ENCODE measurements at places on chromosomes 7 and 10.

- no peak for DNase-seq
Measured at GRCh38 chr10:119405520-119405807, 137.1 kb downstream of the RGS10 start.

DNA sequence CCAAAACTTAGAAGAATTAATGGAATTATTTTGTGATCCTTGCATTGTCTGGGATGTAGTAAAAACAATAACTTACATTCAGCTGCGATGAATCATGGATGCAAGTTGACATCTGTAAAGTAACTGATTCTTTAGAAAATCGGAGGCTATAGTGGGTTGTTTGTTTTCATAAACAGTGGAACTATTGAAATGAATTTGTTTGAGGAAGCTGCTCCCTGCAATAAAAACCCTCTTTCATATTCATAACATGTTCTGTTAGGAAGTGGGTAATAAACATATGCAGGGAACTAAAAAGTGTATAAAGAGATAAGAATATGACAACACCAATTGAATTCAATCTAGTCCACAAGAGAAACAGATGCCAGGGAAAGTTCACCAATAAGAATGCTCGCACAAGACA, 53.6 kb downstream of the AGMO start:
- DNase-seq: peak; percentile 83

DNA sequence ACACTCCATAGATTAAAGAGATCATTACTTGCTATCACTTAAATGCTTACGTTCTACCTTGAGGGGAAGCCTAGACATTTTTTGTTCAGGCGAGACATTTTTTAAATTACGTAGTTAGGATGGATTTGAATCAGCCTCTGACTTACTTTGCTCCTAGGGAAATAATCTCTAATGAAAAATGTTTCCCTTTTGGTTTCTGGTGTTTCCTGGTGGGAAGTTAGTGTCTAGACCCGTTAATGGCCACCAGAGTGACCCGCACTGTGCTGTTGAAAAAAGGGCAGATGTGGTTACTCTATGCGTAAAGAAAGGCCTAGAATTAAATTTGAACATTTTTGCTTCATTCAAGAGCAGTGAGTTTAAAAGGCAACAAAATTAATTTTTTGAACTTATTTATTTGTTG, 3.8 kb downstream of the ZNF365 start:
- DNase-seq: peak; percentile 30

- no peak for DNase-seq
Measured at GRCh38 chr7:132882714-132883428, 199.0 kb downstream of the CHCHD3 start.

DNA sequence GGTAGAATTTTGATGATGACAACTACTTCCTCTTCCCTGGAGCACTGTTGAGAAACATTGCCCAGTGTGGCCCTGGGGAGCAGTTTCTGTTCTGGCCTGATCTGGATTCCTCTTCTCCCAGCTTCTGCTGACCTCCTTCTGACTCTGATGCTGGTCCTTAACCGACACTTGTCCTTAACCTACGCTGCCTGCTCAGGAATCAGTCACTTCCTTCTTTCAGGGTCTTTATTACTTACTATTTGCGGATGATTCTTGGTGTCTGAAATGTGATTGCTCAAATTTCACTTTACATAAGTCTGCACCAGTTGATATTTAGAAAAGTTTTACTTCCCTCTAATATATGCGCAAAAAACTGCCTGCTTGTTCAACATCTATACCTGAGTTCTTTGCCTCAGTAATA, 164.1 kb downstream of the PTEN start:
- DNase-seq: no peak

DNA sequence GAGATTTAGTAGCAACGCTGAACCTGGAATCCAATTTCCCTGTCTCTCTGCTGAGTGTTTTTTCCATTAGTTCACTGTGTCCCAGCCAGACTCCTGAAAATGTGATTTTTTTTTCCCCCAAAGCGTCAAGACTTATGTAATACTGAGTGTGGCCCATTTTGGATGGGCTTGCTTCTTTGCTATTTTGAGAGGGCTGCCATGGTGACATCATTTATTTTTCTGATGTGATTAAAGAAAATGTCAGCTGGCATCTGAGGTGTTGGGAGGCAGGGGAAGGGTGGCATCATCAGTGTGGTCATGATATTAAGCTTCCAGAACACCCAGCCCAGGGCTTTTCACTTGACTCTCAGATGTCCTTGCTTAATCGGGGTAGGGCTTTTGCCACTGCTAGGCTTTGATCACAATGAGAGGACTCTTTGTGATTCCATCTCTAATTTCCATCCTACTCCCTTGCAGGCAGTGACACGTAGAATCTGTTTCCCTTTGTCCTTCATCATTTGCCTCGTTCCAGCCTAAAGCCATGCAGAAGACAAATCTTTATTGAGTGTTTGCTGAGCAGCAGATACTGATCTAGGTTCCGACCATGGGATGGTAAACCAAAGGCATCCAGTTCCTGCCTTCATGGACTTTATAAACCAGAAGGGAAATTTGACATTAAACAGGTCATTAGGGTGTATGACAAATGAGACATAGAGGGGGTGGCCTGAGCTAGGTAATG, 7.4 kb downstream of the ZNF365 start:
- no peak for DNase-seq

DNA sequence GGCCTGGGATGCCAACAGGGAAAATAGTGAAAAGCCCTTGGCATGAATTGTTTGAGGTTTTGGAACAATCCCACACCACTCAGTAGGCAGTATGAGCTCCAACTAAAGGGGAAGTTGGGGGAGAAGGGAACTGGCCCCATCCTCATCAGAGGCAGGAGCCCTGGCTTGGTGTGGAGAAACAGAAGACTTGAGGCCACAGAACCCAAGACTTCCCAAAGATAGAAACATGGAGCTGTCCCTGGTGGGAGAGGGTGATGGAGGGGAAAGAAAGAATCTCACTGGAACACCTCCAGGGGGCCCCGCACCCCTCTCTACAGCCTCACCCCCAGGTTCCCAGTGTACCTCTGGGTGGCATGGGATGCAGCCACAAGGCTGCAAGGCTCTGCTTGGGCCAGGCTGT, 85.7 kb downstream of the VSTM4 start:
- DNase-seq: no peak

- no peak for DNase-seq
Measured at GRCh38 chr7:2031451-2031845, 201.3 kb downstream of the MAD1L1 start.

- DNase-seq: no peak
Measured at GRCh38 chr7:130908345-130909160, 174.5 kb upstream of the KLF14 start.

GRCh38 chr7:74399006-74399405, 54.7 kb upstream of the GTF2IRD1 start:
- DNase-seq: no peak

DNA sequence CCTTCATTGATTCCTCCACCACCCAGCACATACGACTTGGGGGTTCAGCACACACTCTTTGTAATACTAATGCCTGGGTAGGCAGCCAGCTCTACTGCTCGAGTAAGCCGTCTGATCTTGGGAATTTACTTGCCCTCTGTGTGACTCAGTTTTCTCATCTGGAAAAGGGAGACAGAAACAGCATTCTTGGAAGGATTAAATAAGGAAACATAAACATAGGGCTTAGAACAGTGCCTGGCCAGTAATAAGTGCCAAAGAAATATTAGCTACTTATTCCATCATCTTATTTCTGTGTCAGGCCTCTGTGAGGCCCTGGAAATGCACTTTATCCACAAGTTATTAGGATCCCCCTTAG, 130.1 kb downstream of the TNS3 start:
- no peak for DNase-seq

DNA sequence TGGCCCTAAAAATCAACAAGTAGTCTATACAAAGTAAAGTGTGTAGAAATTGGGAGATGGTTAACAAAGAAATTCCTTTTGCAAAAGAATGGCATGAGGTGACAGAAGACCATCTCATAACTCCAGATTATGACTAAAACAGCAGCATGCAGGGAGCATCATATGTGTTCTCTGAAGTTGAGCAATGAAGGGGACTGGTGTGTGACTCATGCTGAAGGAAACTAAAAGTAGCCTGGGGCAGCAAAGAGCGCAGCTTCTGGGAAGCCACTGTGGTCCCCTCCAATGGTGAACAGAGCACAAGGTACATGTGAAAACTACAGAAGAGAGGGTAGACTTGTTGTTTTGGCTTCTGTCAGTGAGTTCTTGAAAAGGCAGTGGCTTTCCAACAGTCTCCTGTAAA, 133.4 kb downstream of the MACC1 start:
- no peak for DNase-seq

DNA sequence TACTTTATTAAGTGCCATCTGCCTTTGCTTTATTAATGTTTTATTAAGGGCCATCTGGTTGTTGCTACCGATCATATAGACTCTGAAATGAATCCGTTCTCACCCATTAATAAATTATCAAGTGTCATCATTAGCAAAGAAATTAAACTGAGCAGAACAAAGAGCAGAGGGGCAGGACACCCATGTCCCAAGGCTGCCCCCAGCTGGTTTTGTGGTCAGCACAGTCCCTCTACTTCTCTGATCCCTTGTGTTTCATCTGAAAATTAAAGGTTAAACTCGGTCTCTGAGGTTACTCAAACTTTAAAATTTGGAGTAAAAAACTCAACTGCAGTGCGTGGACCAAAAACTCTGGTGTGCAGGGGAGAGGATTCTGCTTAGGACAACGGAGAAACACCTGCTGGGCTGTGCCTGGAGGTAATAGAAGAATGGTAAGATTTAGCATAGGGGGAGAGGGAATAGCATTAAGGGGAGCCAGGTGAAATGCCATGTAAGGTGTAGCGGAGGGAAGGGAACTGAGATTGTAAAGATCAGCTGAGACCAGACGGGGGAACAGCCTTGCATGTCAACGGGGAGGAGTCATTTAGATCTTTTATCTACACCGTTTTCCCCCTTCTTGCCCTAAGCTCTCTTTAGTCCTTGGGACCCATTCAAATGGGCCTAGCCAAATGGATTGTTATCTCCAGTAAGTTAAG, 10.8 kb upstream of the GSDME start:
- DNase-seq: peak; percentile 37

DNA sequence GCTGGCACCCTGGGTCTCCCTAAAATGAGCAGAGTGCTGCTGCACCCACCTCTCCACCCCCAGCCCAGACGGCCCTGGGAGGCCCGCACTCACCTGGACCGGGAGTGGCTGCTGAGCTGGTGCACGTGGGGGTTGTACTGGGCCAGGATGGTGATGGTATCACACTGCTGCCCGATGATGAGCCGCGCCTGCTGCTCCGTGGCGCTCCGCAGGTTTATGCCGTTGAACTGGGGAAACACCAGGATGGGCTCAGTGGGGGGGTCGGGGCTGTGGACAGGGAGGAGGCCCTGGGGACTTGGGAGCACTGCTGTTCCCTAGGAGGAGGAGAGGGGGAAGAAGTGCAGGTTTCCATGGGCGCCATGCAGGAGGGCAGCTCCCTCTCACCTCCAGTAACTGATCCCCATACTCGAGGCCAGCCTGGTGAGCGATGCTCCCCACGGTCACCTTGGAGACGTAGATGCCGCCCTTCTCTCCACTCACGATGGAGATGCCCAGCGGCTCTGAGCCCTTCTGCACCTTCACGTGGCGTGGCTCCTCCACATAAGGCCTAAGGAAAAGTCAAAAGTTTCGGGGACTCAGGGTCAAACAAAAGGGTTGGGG, 114.6 kb downstream of the DLG5 start:
- DNase-seq: no peak

DNA sequence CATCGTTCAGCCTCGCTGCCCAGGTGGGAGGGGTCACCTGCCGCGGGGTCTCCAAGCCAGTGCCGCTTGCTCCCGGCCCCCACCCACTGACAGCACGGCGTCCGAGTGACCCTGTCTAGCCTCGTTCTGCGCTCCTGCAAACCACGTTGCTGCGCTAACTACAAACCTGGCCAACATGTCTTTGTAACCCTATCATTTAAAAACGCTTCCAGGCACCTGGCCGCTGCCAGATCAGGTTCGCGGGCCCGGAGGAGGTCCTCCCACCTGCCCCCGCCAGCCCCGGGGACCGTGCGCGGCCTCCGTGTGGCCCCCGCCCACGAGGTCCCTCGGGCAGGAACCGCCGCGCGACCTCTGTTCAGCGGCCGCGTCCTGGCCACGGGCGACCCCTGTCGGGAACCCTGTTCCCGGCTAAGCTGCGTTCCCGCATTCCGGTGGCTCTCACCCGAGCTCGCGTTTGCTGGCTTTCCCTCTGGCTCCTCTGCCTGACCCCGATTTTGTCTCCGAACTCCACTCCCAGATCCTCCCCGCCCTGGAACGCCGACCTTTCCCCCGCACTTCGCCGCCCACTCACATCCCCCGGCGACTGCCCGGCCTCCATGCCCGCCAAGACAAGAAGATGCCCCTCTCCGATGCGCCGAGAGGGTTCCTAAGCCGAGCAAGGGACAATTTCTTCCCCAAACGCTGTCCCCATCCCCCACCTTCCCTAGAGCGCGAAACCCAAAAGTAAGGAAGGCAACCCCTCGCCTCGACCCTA, 2.4 kb downstream of the SFMBT2 start:
- peak; percentile 67 for DNase-seq

- DNase-seq: no peak
Measured at GRCh38 chr7:98194672-98195457, 16.4 kb upstream of the BHLHA15 start.

DNA sequence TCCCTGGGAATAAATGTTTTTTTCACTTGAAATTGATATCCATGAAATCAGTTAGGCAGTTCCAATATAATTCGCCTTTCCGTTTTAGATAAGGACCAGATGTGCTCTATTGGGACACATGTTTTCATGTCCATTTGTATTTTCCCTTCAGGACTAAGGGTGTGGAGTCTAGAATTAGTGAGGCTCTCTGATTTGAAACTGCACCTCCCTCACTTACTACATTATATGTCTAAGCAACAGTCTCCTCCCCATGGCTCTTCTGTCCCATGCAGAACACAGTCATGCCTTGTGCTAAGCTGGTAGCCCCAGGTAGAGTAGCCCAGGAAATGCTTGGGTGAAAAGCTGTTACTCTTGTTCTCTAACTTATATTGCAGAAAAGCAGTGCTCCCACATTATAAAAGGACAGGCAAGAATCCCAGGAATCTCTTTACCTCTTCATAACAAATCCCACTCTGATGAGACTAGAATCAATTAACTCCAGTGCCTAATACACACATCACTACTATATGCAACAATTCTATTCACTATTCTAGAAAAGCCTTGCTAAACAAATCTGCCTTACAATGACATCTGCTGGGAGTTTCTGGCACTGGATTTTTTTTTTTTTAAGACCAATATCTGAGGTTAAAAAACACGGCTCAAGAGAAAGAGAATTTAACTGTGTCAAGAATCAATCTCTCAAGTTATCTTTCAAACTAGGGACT, 293.9 kb downstream of the SNX13 start:
- peak; percentile 45 for DNase-seq

Measured in dermis blood vessel endothelial cell (primary cell).